ENCODE measurements at places on chromosomes 4 and X. TPM values are rescaled to one million over a fixed set of nuclear protein-coding genes. Genes with fewer than 3 reads are reported as not detected.

Gene SLC4A4
- total RNA-seq = 2.8 TPM

Gene RPS6KA3
- total RNA-seq = 36.1 TPM

Gene CSAG3
- 2.6 TPM for total RNA-seq

Gene RTL3
- 3.0 TPM for total RNA-seq
